Spleen (tissue), 13 donors: ENCODE measurements at places on chromosomes 5 and 9.

GRCh38 chr5:79856456-79857055 is 134.5 kb downstream of the MTX3 start:
- no peak overlapping the region for H3K4me3 ChIP-seq
- H3K27ac ChIP-seq, result no peak overlapping the region
- peaks cover 4% of the 10 kb centered on the region for H3K4me1 ChIP-seq
- no peaks in the 10 kb centered on the region for H3K36me3 ChIP-seq

GRCh38 chr5:142110046-142110531 is 1.5 kb downstream of the NDFIP1 start:
- no peaks in the 10 kb centered on the region for H3K36me3 ChIP-seq
- H3K27ac ChIP-seq, result peak overlapping the region; percentile 96

DNA sequence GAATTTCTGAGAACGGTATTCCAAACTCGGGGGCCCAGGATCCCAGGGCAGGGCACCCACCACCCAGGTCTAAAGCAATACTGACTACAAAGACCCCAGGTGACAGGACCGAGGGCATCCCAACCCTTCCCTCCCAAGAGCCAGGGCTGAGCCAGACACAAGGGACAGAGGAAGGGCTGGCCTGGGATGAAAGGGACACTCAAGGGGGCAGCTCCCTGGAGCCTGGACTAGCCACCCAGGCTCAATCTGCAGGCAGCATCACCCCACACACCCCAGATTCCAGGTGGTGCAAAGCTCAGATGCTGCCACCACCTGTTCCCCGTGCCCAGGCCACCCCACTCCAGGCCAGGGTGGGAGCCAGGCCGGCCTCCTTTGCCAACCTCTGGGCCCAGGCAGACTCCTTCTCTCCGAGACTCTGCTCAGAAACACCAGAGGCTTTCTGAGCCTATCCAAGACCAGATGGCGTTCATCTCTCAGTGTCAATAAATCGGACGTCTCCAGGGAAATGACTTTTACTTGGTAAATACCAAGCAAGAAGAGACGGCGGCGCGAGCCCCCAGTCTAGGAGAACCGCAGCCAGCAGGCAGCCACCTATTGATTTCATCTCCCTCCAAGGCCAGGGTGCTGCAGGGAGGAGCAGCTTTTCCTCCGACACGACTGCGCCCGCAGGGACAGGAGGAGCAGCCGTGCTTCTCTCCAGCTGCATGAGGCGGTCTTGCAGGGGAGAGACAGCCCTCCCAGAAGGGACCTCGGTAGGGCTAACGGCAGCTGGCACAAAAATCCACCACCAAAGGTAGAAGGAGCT is 94.1 kb upstream of the ADAMTS2 start:
- no peak for DNase-seq
- H3K27me3 ChIP-seq, result peaks cover 13% of the 10 kb centered on the region
- H3K27ac ChIP-seq, result no peak overlapping the region
- peaks cover 8% of the 10 kb centered on the region for H3K4me1 ChIP-seq

DNA sequence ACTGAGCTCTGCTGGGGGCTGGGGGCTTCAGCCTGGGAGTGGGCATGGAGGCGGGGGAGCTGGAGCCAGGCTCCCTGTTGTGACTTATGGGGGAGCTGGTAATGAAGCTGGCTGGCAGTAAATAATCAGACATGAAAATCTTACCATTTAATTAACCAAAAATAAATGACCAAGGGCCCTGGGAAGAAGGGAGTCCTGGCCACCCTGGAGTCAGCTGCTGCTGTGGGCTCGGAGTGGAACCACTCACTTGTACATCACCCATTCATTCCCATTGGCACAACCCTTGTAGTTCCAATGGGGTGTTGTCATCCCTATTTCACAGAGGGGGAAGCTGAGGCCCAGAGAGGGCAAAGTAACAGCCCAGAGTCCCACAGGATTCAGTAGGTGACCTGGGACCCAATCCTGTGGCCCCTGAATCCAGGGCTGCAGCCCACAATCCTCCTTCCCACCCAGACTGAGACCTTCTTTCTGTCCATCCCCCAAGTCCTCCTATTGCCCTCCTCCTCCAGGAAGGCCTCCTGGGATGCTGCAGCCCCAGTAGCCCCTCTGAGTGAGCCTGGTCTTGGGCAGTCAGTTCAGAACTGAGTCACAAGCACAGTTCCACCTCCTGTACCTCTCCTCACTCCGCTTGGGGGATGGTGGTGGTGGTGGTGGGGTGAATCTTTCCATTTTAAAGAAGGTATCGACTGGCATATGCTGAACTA is 259.4 kb upstream of the MVB12B start:
- H3K27ac ChIP-seq, result no peak overlapping the region
- H3K4me3 ChIP-seq, result no peak overlapping the region
- no peak for DNase-seq
- peaks cover 22% of the 10 kb centered on the region for H3K27me3 ChIP-seq
- no peaks in the 10 kb centered on the region for H3K36me3 ChIP-seq
- no peaks in the 10 kb centered on the region for H3K4me1 ChIP-seq
